Activated naive CD4-positive, alpha-beta T cell (primary cell): ENCODE measurements at places on chromosomes 7 and 10.
A peak's percentile ranks its signal among the peaks of the same experiment; 100 is the strongest.

DNA sequence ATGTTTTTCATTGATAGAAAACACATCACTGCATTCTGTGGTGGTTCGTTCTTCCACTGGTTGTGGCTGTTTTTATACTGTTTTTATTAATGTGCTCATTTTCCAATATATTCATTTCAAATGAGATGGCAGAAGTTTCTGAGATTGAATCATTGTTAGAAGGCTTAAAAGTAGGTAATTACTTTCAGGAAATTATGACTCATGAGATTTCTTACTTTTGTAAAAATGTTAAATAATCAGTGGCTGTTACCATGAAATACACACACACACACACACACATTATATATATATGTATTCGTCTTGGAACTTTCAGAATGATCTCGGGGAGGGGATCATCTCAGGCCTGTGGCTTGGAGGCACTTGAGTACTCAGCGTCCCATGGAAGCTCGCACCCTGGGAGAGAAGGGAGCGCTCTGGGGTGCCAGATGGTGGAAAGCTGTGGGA lies 66.1 kb downstream of the ZMYND11 start:
- no peak for DNase-seq

GRCh38 chr10:21727452-21728168 lies 193.6 kb downstream of the MLLT10 start:
- no peak for DNase-seq

- no peak for DNase-seq
Observed at GRCh38 chr10:66651308-66652082, 274.3 kb upstream of the LRRTM3 start.

- DNase-seq = no peak
Observed at GRCh38 chr10:21078410-21079329, 181.6 kb upstream of the NEBL start.

- no peak for DNase-seq
Observed at GRCh38 chr10:77081481-77081891, 556.1 kb downstream of the KCNMA1 start.

- no peak for DNase-seq
Observed at GRCh38 chr10:5971315-5971832, 6.0 kb downstream of the IL15RA start.

DNA sequence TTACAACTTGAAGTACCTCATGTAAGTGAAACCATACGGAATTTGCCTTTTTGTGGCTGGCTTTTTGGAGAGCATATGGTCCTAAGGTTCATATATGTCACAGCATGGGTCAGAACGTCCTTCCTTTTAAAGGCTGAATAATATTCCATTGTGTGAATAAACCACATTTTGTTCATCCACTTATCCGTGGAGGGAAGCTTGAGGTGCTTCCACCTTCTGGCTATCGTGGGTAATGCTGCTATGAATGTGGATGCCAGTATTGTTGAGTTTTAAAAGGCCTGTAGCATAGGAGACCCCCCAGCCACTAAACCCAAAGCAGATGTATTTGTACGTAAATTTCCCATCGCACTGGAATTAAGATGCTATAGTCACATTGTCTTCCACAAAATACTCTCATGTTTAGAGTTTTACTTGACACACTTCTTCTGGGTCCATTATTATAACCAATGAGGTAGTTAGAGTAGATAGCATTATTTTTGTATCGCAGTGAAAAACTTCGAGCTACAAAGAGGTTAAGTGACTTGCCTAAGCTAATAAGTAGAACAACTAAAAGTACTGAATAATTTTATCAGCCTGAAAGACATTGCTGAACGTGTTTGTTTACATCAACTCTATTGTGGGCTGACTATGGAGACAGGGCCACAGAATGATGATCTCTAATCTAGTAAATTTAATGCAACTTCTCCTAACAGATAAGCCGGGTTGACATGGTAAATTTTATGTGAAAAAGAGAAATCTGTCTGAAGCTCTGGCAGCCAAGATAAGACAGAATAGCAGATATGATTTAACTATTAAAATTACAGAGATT lies 183.0 kb upstream of the CTBP2 start:
- no peak for DNase-seq

GRCh38 chr10:78687626-78688025 lies 381.1 kb upstream of the ZMIZ1 start:
- DNase-seq = no peak

GRCh38 chr7:128933180-128933891 lies 4.4 kb upstream of the IRF5 start:
- DNase-seq = no peak

- DNase-seq = no peak
Observed at GRCh38 chr10:132835848-132836233, 49.9 kb upstream of the NKX6-2 start.

- peak; percentile 42 for DNase-seq
Observed at GRCh38 chr10:73744664-73744975, 448 bp downstream of the SEC24C start.
